ENCODE measurements at places on chromosomes 2 and 18.

DNA sequence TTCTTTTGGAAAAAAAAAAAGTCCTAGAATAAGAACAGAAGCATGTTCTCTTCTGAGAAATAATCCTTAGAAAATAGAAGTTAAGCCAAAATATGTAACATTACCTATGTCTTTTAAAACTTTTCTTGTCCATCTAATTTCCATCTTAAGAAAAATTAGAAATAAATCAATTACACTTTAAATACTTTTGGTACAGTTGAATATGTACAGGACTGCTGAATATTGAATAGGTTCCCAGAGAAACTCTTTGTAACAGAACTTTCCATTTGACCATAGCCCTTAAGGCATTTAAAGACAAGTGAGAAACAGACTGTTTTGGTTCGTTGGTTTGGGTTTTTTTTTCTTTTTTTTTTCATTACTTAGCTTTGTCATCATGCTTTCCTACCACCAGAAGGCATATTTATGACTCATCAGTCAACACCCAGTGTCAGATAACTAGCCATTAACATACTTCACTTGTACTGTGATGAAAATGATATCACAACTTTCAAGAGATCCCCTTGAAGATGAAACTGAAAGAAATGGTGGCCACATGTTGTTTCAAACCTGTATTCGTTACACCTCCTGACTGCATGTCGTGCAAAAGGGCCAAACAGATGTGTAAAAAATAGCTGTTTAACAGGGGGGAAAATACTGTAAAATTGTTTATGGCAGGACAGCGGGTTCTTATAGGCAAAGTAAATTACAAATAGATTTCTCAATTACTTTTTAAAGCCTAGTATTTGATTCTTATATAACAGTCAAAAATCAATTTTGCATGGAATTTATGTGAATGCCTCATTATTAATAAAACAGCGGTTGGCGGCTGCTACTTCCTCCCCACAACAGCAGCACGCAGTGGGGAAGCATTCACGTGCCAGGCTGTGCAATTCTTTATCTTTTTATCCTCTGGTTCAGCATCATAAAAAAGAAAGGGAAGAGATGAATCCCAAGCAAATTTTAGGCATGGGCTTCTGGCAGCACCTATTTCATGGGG, 280.7 kb upstream of the HNRNPA3 start:
- no peak for DNase-seq

DNA sequence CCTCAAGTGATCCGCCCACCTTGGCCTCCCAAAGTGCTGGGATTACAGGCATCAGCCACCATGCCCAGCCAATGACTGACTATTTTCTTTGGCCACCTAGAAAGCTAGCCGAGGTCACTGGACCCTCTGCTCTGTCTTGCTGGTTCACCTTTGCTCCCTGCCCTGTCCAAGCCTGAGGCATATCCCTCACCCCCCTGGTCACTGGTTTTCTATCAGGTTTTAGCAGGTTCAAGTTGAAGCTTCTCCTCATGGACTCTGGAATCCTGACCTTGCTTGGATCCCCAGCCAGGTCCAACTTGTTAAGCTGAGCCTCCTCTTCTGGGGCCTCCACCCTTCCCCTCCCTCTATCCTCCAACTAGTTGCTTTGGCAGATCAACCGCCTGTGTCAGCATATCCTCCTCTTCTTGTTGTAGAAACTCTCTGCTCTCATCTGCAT, 33.4 kb downstream of the PAX8 start:
- DNase-seq, result no peak

DNA sequence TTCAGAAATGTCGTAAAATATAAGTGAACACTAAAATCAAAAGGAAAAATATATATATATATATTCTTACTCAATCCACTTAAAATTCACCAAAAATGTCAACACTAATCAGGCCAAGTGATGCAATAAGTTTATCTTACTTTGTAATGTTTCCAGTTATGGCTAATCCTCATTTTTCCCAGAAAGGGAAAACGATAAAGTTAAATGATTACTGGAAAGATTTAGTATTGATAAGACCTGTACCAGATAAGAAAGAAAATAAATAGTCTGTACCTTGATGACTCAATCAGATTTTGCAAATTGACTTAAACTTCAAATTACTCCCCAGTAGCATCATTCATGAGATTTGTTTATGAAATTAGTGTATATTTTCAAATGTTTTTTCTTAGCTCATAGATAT, 407.0 kb downstream of the LRP1B start:
- no peak for DNase-seq

GRCh38 chr2:8216397-8216796, 465.5 kb upstream of the ID2 start:
- DNase-seq, result no peak

DNA sequence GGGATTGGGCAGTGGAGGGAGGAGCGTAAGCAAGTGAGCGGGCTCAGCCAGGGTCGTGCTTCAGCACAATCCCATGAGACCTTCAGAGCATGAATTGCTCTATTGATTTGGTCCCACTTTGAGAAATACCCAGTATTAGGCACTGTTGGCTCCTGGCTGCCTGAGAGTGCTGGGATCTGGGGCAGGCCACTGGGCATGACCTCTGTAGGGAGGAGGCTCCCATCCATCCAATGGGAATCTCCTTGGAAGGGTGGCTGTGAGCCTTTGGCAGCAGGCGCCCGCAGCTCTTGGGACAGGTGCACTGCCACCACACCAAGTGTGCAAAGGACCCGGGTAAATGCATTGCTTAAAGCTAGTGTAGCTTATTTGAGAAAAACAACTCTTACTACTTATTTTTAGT, 137.5 kb downstream of the LDLRAD4 start:
- DNase-seq, result no peak

GRCh38 chr2:102029405-102029804, 37.6 kb downstream of the IL1R2 start:
- DNase-seq, result no peak

DNA sequence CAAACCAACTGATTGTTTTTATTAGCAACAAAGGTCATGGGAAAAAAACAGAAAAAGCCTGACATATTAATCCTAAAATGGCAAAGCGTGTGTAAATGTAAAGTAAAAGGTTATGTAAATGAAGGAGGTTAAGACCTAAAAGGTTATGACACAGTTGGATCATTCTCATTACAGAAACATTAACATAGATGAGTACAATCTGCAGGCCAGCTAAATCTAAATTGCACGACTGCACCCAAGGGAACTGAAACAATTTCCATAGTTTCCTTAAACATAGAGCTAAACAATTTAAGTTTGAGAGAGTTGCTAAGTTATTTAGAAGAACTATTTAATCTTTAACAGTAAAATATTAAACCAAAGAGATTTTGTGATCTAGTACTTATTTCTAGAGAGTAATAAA, 151.6 kb upstream of the UBE2E3 start:
- no peak for DNase-seq

GRCh38 chr2:237268004-237268708, 145.8 kb downstream of the COL6A3 start:
- no peak for DNase-seq

- no peak for DNase-seq
These were observed 69.4 kb upstream of the ITPRID2 start for GRCh38 chr2:181822097-181822496.

DNA sequence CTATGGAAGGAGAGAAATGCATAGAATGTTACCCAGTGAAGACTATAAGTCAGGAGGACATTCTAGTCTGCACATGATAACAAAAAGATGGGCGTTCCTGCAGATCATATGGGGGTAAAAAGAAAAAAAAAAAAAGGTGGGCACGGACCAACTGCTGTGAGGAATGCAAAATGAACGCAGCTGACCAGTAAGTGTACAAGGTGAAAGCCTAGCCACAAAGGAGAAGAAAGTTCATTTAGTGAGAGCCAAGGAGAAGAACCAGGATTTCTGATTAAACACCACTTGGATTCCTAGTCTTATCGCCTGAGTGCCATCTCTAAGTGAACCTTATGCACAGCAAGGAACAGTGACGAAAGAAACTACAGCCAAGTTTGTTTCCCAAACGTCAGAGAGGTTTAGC, 26.5 kb downstream of the RBMS1 start:
- no peak for DNase-seq

DNA sequence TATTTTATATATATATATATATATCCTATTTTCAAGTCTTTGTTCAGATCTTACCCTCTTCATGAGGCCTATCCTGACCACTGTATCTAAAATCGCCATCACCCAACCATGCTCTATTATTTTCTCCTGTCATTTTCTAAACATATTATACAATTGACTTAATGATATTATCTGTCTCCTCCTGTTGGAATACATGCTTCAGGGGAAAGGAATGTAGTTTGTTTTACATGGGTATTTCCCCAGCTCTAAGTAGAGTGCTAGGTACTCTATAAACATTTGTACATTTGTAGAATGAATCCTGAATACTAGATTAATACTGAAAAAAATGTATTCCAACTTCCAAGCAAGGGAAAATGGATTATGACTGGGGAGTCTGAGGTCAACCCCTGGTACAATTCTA, 26.2 kb downstream of the TTC21B start:
- DNase-seq, result no peak

GRCh38 chr18:13336841-13337240, 118.3 kb downstream of the LDLRAD4 start:
- DNase-seq, result no peak

DNA sequence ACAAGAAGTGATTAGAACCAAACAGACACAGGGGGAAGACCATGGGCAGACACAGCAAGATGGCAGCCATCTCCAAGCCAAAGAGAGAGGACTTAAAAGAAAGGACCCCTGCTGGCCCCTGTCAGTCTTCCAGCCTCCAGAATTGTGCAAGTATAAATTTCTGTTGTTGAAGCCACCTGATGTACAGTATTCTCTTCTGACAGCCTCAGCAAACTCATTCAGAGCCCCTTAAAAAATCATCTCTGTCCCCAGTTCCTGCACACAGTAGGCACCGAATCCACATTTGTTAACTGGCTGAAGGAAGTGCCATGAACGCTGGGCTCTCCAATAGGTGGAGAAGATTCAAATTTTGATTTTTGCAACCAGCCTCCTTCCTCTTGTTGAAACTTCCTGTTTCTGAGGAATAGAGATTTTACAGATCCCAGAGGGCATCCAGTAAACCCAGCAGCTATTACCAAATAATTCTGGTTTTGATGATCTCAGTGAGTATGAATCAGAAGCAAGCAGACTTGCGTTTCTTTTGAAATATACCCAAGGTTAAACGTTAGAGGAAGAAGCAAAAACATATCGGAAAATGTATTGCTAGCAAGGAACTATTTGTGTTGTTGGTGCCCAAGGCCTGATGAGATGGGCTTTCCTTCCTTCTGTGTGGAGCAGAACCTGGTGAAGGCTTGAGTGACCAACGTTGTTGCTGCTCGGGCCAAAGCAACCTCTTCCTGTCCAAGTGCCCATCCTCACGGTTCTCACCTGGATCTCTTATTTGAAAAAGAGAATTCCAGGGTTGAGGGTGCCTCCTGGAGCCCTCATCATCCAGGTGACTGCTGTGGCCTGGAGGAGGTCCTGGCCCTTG, 47.7 kb upstream of the PLB1 start:
- peak; percentile 52 for DNase-seq

GRCh38 chr18:59145055-59145454, 5.4 kb downstream of the SEC11C start:
- DNase-seq, result no peak

DNA sequence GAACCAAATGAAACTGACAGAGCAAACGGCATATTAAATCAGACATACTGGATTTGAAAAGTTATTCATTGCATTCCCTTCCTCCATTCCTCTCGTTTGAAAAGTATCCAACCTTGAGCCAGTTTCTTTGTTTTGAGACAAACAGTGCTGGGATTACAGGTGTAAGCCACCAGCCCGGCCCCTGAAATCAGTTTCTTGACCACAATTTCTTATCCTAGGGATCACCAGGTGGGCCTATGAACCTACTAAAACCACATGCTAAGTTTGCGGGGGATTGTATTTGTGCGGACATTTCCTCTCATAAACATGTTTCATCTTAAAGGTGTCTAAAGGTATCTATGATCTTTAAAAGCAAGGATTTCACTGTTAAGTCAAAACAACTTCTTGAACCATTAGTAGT, 11.6 kb downstream of the PTPN2 start:
- DNase-seq, result no peak

Measured in AG08396 (cell line).